Karpas-422 (cell line): ENCODE measurements at places on chromosomes 13 and 19. TPM values are rescaled to one million over a fixed set of nuclear protein-coding genes. Genes with fewer than 3 reads are reported as not detected.

GRCh38 chr13:93959796-93960533 is 519.5 kb downstream of the DCT start:
- H3K4me3 ChIP-seq, result no peak overlapping the region
- no peaks in the 10 kb centered on the region for H3K4me1 ChIP-seq
- no peaks in the 10 kb centered on the region for H3K27me3 ChIP-seq
- no peak overlapping the region for H3K27ac ChIP-seq

DNA sequence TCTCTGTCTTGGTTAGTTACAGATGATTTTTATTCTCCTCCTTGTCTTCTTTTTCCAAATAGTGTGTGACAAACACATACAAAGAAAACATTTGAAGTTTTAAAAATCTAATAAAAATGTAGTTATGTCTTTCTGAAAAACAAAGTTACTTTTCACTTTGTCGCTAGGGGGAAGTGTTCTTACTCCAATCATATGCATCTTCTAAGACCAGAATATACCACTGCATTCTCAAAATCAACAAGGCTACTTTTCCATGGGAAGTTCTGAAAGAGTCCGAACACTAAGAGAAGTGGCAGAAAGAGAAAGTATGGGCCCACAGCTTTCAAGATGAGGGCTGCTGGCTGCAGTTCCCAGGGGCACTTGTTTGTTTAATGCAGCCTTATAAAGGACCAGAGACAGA is 208.9 kb downstream of the DCT start:
- DNase-seq, result no peak
- no peak overlapping the region for H3K27ac ChIP-seq
- no peaks in the 10 kb centered on the region for H3K4me1 ChIP-seq
- H3K36me3 ChIP-seq, result no peaks in the 10 kb centered on the region
- H3K27me3 ChIP-seq, result no peaks in the 10 kb centered on the region

DNA sequence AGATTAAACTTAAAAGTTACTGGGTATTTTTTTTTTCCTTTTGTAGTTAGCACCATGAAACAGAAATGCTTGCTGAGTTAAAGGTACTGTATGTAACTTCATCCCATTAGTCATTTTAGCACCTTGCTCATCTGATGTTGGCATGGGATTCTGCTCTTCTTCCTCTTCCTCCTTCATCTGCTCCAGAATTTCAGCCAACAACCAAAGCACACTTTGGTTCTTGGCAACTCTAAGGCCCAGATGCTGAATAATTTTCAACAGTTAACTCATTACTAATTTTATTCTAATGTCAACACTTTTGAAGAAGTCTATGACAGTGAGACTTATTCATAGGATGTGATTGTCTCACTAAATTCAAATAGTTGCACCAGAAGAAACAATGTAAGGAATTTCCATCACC is 359.2 kb downstream of the KCTD12 start:
- H3K27ac ChIP-seq, result no peak overlapping the region
- no peaks in the 10 kb centered on the region for H3K36me3 ChIP-seq
- H3K27me3 ChIP-seq, result no peaks in the 10 kb centered on the region
- H3K4me3 ChIP-seq, result no peak overlapping the region
- no peaks in the 10 kb centered on the region for H3K4me1 ChIP-seq

GRCh38 chr13:77810430-77810829 is 108.2 kb downstream of the EDNRB start:
- H3K4me3 ChIP-seq, result no peak overlapping the region
- no peaks in the 10 kb centered on the region for H3K4me1 ChIP-seq
- no peak overlapping the region for H3K27ac ChIP-seq
- H3K36me3 ChIP-seq, result no peaks in the 10 kb centered on the region

Gene GARIN5B
- not detected in 2 replicates for total RNA-seq

Gene TEX101
- total RNA-seq, result not detected in 2 replicates

DNA sequence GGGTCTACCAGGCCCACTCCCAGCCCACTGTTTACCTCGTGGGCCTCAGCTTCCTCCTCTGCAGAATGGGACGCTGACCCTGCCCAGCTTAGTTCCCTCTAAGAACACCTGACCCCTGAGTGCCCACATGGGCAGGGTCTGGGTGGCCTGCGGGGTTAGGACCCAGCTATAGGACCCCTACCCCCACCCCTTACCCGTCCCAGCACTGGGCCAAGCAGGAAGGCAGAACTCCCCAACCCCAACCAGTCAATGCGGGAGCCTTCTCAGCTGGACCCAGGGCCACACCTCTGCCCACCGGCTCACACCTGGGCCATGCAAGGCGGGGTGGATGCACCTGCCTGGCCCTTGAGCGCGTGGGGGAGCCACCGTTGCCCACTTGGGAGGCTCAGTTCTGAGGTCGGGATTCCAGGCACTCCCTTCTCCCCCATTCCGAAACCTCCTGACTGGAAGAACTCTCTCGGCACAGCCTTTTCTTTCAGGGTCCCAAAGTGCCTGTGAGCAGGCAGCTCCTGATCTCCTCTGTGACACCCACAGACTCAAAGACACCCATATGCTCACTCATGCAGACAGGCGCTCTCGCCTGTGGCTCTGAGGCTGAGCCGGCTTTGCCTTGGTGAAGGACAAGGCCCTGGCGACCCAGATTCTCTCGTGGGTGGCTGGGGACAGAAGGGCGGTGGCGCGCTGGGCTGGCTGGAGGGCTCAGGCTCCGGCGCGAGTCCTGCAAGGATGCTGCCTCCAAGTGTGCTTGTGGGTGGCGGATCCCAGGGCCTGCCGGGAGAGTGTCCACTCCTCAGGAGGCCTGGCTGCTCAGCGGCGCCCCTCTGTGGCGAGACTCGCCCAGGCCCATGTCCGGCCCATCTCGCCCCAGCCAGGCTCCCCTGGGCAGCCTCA is 27.9 kb upstream of the PARP4 start:
- no peak for DNase-seq
- H3K36me3 ChIP-seq, result no peaks in the 10 kb centered on the region
- no peaks in the 10 kb centered on the region for H3K27me3 ChIP-seq
- no peak overlapping the region for H3K27ac ChIP-seq

DNA sequence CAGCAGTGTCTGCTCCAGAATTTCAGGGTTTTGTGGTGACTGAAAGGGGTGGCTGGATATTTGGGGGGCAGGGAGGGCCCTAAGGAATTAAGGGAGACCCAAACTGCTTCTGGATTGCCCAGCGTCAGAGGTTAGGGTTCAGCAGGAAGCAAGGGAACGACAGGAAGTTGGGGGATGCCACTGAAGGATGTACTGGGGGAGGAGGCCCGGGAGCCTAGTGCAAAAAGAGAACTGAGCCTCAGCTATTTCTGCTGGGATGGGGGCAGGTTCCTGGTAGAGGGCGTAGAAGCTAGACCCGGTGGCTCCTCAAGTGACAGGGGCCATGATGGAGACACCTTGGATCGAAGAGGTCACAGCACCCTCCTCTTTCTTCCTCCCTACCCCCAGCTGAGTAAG is 1.1 kb downstream of the CYP2S1 start:
- no peaks in the 10 kb centered on the region for H3K36me3 ChIP-seq
- H3K27ac ChIP-seq, result no peak overlapping the region
- no peaks in the 10 kb centered on the region for H3K27me3 ChIP-seq
- DNase-seq, result no peak

Gene C19orf47
- total RNA-seq, result 11.7 and 14.5 TPM in 2 replicates

DNA sequence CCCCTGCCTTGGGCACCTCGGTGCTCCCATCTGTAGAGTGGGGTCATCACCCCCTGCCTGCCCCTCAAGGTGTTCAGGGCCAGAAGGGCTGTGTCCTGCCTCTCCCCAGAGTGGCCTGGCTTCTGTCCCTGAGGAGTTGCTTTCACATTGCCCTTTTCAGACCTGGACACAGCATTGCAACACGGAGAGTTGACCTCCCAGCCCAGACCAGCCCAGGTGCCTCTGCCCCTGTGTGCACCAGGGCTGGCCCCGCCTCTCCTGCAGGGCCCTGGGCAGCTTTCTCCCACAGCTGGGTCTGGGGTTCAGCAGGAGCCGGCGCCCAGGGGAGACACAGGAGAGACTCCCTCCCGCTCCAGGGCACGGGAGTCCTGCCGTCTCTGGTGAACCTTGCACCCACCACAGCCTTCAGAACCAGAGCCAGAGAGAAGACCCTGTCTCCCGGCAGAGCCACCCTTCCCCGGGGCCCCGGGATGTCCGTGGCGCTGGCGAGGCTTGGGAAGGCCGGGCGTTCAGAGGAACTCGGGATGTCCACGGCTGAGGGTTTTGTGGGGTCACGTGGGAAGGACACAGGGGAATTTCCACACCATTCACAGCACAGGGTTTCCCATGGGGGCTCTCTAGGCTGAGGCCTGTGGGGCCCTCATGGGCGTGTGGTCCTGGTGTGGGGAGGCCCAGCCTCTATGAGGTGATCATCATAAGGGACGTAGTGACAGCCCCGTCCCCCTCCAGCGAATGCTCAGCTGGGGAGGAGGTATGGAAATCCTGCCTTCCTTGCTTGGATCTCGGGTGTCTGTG is 23.2 kb downstream of the C13orf46 start:
- no peak overlapping the region for H3K4me3 ChIP-seq
- H3K36me3 ChIP-seq, result no peaks in the 10 kb centered on the region; the same call in 1 of the 2 replicates
- H3K27ac ChIP-seq, result no peak overlapping the region
- H3K27me3 ChIP-seq, result no peaks in the 10 kb centered on the region
- peaks cover 8% of the 10 kb centered on the region for H3K4me1 ChIP-seq

GRCh38 chr19:23394511-23394910 is 760 bp downstream of the ZNF91 start:
- H3K27ac ChIP-seq, result peak overlapping the region; percentile 56
- H3K36me3 ChIP-seq, result peaks cover 42% of the 10 kb centered on the region
- H3K27me3 ChIP-seq, result no peaks in the 10 kb centered on the region

DNA sequence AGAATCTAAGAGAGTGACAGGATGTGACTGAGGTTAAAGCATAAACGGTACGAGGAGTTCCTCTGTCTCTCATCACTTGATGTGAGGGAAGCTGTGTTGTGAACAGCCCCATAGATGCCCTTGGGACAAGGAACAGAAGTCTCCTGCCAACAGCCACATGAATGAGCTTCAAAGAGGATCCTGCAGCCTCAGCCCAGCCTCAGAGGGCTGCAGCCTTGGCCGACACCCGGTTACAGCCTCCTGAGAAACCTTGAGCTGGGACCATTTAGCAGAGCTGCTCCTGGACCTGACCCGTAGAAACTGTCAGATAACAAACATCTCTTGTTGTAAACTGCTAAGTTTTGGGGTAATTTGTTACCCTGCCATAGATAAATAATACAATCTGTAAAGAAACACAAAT is 54.2 kb downstream of the CCNE1 start:
- H3K4me1 ChIP-seq, result no peaks in the 10 kb centered on the region
- no peak overlapping the region for H3K27ac ChIP-seq
- H3K36me3 ChIP-seq, result no peaks in the 10 kb centered on the region
- DNase-seq, result peak; percentile 7
